ENCODE measurements at places on chromosomes 5 and 9.

- DNase-seq = peak; percentile 81
Measured at GRCh38 chr5:27316271-27316650, 277.9 kb upstream of the CDH9 start.

DNA sequence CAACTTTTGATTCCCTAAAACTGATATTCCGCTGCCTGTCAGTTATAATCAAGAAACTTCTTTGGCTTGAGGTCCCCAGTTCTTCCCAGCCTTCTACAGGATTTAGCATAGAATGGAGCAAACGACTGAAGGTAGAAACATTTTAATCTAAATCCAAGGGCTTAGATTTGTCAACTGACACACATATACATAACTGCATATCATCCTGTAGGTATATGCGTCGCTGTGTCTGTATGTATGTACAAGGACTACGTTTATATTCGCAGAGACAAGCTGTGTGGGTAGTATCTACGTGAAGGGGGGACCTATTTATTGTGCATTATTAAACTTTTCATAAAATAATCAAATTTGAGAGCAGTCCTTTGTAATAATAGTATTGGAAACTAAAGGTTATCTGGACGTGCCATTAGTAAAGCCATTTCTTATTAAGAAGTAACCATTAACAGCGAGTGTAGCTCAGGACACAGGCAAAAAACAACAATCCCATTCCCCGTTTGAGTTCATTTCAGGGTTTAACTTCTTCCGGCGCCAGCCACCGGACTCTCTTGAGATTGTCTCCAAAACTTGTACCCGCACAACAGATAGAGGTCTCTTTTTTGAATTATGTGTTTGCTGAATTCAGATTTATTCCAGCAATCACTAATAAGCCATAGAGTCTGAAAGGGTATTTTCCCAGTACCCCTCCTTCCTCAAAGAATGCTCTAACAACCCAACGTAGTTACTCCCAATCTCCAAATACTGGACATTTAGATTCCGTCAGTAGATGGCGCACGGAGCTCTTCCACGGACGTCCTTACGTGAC is 2.1 kb upstream of the MLLT3 start:
- DNase-seq = peak; percentile 74

DNA sequence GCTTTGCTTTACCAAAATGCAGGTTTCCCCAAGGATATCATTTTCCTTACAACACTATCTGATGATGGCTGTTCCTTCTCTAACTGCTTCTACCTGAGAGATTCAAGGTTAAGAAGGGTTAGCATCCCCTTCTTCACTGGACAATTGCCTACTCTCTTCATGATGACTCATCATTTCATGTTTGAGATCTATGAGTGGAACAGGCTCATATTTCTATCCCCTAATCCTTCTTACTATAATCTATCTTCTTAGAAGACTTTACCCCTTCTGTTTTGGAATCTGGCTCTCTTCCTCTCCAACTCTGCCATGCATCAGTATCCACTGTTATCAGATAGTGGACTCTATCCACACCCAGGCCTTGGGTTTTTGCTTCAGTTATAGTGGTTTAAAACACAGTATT is 54.3 kb downstream of the NR3C1 start:
- DNase-seq = peak; percentile 41

DNA sequence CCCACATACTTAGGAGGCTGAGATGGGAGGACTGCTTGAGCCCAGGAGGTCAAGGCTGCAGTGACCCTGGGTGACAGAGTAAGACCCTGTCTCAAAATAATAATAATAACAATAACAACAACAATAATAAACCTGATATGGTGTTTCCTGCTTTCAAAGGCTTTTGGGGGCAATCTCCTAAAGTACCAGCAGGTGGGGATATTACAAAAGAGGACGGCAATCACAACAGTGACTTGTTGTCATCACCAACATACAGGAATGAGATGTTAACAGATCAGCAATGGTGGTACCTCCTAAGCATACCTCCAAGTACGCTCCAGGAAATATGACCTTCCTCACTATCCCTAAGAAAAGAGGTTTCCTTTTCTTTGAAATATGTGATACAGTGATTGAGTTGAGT is 91.1 kb upstream of the RNF180 start:
- peak; percentile 12 for DNase-seq

- no peak for DNase-seq
Measured at GRCh38 chr5:141811287-141812155, 66.7 kb downstream of the PCDH1 start.

- no peak for DNase-seq
Measured at GRCh38 chr5:61482980-61483379, 150.9 kb downstream of the ZSWIM6 start.

GRCh38 chr5:66904189-66904588 is 292.4 kb downstream of the CD180 start:
- DNase-seq = no peak

GRCh38 chr5:82111191-82111590 is 139.4 kb downstream of the ATG10 start:
- no peak for DNase-seq

GRCh38 chr5:164809821-164810220 is 1304.4 kb downstream of the MAT2B start:
- DNase-seq = no peak

DNA sequence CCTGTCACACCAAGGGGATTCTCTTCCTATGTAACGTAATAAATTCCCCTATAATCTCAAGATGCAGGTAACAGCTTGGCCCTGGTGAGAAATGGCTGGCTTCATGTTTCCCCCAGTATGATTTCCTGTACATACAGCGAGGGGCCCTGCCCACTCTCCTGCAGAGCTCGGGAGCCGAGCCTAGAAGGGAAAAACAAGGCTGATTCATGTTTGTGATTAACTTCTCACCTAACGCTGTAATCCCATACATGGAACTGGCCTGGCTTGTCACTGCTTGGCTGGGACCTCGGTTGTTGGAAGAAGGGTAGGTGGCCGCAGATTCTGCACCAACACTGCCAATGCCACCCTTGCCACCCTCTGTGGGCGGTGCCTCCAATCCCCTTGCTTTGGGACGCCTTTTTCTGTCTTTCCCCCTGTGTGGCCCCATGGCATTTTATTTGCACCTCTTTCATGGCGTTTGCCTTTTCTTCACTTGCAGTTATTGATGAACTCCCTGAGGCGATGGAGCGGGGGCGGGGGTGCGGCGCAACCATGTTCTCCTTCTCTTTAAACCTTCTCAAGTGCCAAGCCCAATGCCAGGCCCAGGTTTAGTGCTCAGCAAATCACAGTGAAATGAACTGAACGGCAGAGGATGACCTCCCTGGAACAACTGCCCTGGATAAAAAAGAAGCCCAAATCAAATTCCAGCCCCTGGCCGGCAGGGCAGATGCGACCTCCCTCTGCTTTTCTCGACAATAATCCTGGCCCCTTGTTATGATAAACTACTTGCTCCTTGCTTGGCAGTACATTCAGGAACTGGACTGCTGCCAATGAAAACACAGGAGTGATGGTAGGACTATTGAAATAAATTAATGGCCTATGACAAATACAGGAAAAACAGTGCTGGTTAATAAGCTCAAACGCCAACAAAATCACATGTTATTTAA is 108.1 kb downstream of the TMEM174 start:
- DNase-seq = peak; percentile 53

DNA sequence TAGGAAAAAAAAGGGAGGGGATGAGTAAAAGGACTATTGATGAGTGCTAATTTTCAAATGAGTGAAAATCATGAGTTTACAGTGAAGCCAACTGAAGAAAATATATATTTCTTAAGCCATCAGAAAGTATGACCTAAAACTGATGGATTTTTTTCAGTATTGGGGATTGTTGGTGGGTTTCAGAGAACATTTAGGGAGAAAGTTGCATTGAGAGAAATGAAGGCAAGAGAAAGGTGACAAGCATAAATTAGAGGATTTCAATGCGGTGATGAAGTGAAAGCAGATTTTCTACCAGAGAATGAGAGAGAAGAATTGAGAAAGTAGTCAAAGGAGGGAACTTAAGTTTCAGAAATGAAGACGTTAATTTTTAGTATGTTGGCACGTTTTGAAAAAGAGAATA is 8.5 kb upstream of the SNX24 start:
- no peak for DNase-seq

GRCh38 chr5:22521521-22521920 is 331.6 kb downstream of the CDH12 start:
- DNase-seq = no peak

DNA sequence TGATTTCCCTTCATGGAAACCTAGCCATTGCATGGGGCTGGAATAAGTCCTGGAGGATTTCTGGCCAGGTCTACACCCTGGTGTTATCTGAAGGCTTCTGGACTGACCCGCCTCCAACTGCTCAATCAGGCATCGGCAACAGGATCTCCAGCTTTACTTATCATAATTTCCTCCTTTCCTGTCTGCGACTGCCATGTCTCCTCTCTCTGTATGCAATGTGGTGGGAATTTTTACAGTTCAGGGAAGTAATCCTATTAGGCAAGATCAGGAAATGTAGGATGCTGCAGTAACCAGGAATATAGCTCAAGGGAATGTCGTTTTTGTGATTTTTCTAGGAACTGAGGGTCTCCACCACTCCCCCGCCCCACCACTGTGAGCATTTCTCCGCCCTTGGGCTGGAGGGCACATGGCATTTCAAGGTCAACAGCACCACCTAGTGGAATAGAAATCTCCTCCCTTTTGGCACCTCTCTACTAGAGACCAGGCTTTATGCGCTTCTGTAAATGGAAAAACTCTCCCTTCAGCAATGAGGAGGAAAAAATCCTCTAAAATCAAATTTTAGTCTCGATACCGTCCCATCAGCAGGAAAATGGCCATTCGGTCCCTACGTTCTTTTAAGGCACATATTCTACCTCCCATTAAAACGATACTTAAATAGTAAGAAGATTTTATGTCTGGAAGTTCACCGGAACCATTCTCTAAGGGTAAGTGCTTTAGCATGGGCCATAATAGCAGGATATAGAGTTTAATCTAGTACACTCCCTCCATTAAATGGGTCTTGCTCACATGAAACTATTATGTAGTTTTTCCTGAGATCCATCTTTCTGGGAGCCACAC is 93.0 kb downstream of the YTHDC2 start:
- peak; percentile 60 for DNase-seq

- no peak for DNase-seq
Measured at GRCh38 chr9:123389698-123390097, 33.7 kb downstream of the CRB2 start.

DNA sequence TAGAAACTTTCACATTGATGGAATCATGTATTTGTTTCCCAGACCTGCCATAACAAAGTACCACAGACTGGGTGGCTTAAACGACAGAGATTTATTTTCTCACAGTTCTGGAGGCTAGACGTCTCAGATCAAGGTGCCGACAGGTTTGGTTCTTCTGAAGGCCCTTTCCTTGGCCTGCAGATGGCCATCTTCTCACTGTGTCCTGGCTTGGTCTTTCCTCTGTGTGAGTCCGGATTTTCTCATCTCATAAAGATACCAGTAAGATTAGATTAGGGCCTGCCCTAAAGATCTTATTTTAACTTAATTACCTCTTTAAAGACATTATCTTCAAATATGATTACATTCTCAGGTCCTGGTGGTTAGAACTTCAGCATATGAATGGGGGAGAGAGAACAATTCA is 5.8 kb downstream of the USP20 start:
- DNase-seq = no peak

GRCh38 chr5:149271716-149272563 is at the start of gene AFAP1L1:
TSS of gene AFAP1L1 (plus strand) at chr5:149271859. CDS start at chr5:149271969, 110 bp downstream.
- peak; percentile 51 for DNase-seq

- no peak for DNase-seq
Measured at GRCh38 chr9:8241201-8241600, 441.6 kb upstream of the DMAC1 start.

DNA sequence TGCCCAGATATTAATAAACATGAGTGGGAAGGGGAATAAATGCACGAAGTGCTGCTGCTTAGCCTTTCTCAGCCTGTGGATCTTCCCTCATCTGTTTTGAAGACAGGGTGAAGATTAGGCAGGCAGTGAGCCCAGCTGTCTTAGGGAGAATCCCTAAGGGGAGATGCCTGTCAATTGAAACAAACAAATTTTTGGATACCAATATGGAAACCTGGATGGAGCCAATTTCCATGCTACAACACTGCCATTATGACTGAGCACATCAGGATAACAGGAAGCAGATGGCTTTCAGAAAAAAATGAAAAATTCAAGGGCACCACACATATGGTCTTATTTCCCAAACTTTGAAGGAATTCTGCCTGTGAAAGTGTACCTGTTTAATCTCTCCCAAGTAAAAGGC is 80.3 kb downstream of the HMHB1 start:
- no peak for DNase-seq

DNA sequence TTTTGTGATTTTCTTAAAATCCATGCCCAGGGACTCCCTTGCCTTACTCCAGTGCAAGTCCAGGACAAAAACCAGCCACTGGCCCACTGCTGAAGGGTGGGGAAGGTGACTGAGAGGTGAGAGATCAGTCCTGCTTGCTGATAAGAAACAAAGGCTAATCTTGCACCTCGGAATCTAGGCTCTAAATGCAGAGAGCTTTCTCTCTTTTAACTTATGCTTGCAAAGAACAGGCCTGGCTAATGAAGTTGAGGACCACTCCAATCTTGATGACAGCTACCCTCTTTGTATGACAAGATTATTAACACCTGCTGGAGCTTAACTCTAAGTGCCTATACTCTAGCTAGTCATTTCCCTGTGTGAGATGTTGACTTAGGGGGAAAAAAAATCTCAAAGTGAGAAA is 8.8 kb downstream of the TLE1 start:
- DNase-seq = no peak

GRCh38 chr5:72516916-72517315 is 9.7 kb upstream of the ZNF366 start:
- no peak for DNase-seq

DNA sequence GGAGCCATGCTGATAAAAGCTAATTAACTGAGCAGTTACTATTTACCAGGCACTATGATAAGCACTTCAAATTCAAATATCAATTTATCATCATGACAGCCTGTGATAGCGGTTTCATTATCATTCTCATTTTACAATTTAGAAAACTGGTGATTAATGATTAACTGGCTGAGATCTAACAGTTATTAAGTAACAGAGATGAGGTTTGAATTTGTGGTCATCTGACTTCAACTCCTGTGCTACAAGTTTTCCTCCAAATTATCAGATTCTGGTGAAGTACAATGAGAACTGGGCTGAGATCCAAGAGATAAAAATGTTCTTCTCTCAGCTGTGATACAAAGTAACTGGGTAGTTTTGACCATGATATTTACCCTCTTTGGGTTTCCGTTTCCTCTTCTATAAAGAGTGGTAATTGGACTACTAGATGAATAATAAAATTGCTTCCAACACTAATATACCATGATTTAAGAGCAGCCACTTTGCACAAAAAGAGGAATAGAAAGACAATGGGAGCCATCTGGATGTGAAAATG is 74.5 kb upstream of the CCNG1 start:
- no peak for DNase-seq

DNA sequence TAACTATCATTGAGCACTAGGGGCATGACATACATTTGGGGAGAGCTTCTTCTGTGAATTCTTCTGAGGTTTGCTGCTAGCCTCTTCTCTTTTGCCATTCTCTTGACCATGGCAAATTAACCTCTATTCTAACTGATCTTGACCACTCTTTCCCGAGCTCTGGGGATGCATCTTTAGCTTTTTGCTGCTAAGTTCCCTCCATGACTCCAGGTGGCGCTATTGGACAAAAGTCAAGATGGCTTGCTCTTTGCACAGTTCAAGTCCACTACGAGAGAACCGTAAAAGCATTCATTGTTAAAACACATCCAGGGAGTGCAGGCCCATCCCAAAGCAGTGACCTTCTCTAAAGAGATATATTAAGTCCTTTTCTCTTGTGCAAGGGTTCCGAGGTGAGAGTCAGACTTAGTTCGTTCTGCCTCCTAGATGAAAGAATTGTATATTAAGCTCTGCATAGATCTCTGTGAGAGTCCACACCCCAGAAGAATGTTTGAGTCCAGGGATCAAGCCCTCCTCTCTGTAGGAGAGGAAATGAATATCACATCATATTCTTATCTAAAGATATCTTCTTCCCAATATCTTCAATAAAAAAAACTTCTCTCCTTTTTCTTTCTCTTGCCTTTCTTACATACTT is 1152.9 kb upstream of the CDH6 start:
- DNase-seq = peak; percentile 5

All from HCEC 1CT (cell line).